NCI-H748 treated with DMSO at 0.1 percent for 48 hours (cell line): ENCODE measurements at places on chromosomes 5 and 9.

- DNase-seq, result no peak
Observed at GRCh38 chr5:79151942-79152671, 40.5 kb downstream of the BHMT start.

GRCh38 chr5:10059980-10060379 is 189.7 kb downstream of the ATPSCKMT start:
- no peak for DNase-seq

DNA sequence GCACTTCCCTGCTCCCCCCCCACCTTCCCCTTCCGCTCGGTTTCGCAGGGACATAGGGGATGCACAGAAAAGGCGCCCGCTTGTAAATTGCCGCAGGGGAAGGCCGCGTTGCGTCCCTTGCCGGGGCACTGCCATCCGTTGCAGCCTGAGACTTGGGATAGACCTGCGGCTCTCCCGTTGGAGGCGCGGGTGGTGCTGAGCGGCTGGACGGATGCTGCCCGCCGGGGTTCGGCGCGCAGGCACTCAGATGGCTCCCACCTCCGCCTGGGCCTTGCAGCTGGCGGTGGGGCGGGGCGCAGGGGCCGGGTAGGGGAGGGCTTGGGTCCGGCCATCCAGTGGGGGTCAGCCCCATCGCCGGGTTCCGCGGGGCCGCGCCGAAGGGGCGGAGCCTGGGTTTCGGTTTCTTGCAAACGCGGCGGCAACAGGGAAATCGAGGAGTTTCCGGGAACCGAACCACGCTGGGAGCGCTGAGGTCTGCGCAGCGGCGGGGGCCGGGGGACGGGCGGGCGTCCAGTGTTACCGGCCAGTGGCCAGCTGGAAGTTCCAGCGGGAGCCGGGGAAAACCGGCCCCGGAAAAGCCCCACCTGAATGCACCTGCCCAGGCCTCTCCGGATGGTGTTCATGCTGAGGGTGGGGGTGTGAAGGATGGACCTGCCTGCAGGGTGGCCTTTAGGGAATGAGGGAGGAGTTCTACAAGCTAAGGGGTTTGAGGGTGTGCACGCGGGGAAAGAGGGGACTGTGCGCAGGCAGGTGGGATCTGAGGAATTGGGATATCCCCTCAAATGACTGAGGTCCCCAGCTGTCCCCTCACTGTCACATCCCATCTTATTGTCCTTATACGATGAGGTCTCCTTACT is 6.3 kb upstream of the IRF1 start:
- DNase-seq, result no peak

DNA sequence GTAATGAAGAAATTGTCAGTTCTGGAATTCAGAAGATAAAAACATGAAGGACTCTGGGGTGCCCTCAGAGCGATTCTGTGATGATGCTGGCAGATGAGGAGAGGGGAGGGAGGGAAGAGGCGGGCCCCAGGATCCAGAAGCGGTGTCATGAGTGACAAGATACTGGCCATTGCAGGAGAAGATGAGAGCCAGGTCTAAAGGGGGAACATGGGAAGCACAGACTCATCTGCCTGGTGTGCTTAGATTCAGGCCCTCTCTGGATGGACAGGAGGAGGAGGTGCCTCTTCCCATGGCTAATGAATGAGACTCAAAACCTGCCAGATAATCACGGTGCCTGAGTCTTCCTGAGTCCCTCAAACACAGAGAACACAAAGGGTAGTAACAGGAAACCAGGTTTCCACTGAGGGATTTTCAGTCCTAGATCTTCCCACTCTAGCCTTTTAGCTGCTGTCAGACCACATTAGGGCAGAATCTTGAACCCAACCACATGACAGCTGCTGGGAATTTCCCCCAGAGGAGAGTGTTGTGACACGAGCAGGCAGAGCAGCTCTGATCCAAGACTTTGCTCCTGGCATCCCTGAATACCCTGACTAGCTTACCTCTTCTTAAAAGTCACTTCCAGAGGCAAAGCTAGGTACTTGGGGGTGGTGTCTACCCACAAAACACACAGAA is 28.2 kb upstream of the HSPA9 start:
- DNase-seq, result no peak

DNA sequence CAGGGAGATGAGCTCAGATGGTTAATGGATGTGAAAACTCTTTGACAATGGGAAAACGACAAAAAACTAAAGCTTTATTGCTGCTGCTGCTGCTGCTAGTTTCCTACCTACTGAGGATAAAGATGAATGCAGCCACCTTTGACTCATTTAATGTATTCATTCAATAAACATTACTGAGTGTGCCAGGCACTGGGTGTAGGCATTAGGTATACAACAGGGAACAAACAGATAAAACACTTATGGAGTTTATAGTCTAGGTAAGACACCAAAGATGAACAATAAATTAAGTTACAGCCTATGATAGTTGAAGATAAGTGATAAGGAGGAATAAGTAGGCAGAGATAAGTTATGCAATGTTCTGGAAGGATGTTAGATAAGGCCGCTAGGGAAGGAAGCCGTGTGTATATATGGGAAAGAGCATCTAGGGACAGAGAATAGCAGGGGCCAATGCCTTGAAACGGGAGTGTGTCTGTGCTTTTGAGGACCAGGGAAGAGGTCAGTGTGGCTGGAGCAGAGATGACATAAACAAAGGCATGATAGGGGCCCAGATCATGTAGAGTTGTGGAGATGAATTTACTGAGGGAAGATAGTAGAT is 477.6 kb downstream of the NTRK2 start:
- DNase-seq, result no peak

DNA sequence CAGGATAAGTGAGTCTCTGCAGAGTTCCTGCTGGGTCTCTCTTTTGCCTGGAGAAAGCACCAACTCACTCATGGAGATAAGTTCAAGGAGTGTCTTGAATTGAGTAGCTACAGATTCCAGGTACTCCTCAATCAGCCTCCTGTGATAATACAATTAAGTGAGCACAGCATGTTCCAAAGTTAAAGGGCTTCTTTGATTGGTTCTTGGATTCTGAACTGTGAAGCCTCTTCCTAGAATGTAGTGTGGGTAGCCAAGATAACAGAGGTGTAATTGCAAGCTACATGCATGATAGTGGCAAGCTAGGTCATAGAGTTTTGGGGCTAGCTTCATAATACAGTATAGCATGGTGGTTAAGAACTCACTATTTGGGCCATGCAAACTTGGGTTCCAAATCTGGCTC is 23.2 kb upstream of the CARNMT1 start:
- DNase-seq, result no peak
